Cerebellum (tissue), 4 donors: ENCODE measurements at places on chromosomes 7 and 10.

DNA sequence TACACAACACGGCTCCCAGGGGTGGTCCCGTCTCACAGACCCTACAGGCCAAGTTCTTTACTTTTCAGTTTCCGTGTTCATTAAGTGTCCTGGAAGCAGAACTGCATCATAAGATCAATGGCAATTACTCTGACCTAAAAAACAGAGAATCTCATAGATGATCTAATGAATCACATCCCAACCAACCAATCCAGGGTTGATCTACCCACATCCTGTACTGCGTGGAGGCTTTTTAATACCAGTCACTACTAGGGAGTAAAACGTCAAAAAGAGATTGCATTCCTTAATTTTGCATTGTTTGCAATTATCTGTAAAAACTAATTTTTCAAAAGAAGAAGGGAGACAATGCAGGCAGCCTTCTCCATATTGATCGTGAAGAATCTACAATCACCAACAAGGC lies 72.6 kb downstream of the PARD3 start:
- DNase-seq = no peak

- no peak for DNase-seq
Measured at GRCh38 chr7:33399528-33400213, 270.3 kb downstream of the BBS9 start.

GRCh38 chr7:12092499-12093130 lies 118.5 kb upstream of the TMEM106B start:
- no peak for DNase-seq

GRCh38 chr10:105023211-105024111 lies 382.4 kb downstream of the SORCS3 start:
- no peak for DNase-seq

GRCh38 chr10:97332591-97333350 lies 1.8 kb downstream of the FRAT2 start:
- peak; percentile 56 for DNase-seq

GRCh38 chr7:106813705-106814305 lies 51.3 kb upstream of the PIK3CG start:
- DNase-seq = no peak

GRCh38 chr10:55550236-55550635 lies 749.2 kb upstream of the PCDH15 start:
- no peak for DNase-seq

- no peak for DNase-seq
Measured at GRCh38 chr10:78663721-78664120, 405.0 kb upstream of the ZMIZ1 start.

- DNase-seq = no peak
Measured at GRCh38 chr7:38242814-38243213, 30.6 kb downstream of the TARP start.

- DNase-seq = peak; percentile 23
Measured at GRCh38 chr7:95929710-95930280, 157.4 kb downstream of the DYNC1I1 start.
